ENCODE measurements at places on chromosomes 11 and 22.

DNA sequence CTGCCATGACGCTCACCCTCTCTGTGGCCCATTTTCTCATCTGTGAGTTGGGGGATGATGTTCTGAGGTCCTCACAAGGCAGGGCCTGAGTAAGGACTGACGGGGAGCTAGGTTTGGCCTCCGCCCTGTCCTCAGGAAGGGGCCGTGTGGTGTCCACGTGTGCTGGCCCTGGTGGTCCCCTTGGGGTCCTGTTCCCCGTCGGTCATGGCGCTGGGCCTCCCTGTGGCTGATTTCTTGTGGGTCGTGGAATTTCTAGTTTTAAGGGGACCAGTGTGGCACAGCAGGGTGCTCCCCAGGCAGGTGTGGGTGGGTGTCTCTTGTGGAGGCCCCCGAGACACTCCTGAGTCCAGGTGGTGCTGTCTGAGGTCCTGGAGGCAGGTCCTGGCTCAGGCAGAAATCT, 5.9 kb downstream of the LINC01488 start:
- DNase-seq = no peak

- no peak for DNase-seq
Measured at GRCh38 chr11:12182302-12182675, 71.9 kb downstream of the MICAL2 start.

DNA sequence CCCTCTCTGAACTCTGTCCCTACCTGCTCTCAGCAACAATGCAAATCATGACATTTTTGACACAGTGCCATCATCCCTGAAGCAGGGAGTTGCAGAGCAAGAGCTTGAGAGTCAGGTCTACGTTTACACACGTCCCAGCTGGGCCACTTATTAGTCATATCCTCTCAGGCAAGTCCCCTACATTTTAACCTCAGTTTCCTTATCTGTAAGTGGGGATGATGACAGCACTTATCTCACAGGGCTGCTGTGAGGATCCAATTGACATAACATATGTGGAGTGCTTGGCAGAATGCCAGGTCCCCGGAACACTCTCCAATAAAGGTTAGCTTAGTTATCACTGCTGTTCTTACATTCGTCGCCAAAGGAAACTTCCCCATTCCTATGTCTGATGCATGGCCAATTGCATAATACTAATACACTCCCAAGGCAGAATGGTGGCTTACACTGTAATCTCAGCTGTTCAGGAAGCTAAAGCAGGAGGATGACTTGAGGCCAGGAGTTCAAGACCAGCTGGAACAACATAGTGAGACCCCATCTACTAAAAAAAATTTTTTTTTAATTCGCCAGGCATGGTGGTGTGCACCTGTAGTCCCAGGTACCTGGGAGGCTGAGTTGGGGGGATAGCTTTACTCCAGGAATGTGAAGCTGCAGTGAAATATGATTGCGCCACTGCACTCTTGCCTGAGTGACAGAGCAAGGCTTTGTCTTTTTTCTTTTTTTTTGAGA, 16.6 kb downstream of the ASCC2 start:
- peak; percentile 70 for DNase-seq

- DNase-seq = no peak
Measured at GRCh38 chr11:2347308-2347830, 29.7 kb upstream of the CD81 start.

GRCh38 chr11:45107029-45107428, 39.4 kb upstream of the PRDM11 start:
- DNase-seq = no peak

DNA sequence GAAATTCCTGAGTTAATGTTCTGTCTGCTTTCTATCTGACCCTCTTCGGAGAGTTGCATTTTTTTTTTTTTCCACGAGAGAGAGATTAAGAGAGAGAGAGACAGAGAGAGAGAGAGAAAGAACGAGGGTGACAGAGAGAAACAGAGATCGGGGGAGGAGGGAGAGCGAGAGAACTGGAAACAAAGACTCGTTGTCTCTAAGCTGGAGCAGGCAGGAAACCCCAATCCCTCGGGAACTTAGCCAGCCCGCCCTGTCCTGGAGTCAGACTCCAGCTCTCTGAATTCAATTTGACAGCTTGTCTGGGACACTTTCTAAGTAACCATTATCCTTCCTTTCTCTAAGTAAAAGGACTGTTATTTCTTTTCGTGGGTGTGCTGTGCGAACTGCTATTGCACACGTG, 76.9 kb downstream of the KCNJ1 start:
- DNase-seq = no peak

Data from HS-27A (cell line).